ENCODE measurements at places on chromosomes 16 and 17. TPM values are rescaled to one million over a fixed set of nuclear protein-coding genes. Genes with fewer than 3 reads are reported as not detected.

DNA sequence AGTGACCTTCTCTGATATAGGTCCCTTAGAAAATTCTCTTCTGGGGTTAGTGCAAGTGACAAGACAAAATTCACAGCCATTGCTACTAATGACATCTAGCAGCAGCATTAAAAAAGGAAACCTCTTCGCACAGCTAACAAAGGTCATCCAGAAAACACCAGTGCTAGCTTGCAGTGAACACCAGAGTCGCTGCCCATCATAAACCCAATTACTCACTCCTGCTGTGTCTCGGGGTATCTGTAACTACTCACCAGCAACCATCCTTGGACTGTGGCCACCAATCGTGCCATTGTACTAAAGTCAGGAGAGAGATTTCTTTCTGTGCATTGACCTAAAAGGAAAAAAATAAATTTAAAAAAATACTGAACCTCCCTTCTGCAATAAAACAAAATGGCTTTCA is 1494.7 kb upstream of the CDH8 start:
- DNase-seq = no peak

- peak; percentile 90 for DNase-seq
Measured at GRCh38 chr17:31842195-31843069, 16.6 kb downstream of the COPRS start.

The CCL14 gene
- total RNA-seq = 3.9 TPM

DNA sequence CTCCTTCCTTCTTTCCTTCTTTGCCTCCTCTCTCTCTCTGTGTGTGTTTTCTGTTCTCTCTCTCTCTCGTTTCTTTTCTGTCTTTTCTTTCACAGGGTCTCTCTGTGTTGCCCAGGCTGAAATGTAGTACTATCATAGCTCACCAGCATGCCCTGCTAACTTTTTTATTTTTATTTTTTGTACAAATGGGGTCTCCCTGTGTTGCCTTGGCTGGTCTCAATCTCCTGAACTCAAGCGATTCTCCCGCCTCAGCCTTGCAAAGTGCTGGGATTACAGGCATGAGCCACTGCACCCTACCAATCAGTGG is 1.5 kb downstream of the SLC5A11 start:
- DNase-seq = no peak

GRCh38 chr17:31834448-31834847 is 24.6 kb downstream of the COPRS start:
- no peak for DNase-seq

DNA sequence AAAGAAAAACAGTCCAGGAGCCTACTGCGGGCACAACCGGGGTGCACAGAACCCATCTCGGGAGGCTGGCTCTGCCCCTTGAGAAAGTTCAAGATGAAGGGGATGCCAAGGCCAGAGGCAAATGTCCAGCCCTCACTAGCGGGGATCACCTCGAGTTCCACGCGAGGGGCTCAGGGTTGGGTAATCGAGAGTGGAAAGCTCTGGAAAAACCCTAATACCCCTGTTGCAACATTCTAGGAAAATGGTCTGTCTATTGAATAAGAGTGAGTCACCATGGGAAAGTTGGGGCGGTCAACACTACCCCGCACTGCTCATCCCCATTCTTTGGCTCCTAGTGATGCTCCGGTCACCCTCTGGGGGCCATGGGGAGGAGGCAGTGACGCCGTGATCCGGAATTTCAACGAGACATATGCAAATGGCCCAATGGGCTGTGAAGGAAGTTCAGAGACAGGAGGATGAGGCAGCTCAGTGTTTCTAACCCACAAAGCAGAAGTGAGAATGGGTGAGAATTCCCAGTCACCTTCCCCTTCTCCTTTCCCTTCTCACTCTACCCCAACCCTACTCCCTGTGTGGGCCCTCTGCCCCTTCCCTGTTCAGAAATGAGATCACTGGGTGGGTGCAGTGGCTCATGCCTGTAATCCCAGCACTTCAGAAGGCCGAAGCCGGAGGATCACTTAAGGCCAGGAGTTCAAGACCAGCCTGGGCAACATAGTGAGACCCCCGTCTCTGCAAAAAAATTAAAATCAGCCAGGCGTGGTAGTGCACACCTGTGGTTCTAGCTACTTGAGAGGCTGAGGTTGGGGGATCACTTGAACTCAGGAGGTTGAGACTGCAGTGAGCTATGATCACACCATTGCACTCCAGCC is 22.4 kb downstream of the SOCS3 start:
- no peak for DNase-seq
